Vagina (tissue), 2 donors: ENCODE measurements at places on chromosomes 1 and 21. TPM values are rescaled to one million over a fixed set of nuclear protein-coding genes. Genes with fewer than 3 reads are reported as not detected.

DNA sequence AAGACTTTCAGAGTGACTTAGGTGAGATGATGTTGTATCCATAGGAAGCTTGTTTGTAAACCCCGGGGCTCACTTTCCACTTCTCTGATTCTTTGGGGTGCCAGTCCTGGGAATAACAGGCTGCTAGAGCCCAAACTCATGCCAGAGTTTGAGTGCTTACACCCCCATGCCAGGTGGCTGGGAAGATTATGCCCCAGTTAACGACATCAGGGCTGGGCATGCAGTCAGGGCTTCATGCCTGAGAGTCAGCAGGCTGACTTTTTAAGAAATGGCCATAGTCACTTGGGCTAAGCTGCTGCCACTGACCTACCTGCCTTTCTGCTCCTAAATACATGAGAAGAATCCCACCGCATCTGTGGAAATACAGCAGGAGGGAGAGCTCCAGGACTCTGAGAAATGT, 425.6 kb upstream of the VAMP3 start:
- no peaks in the 10 kb centered on the region for H3K36me3 ChIP-seq
- no peak overlapping the region for H3K27ac ChIP-seq
- no peak overlapping the region for H3K4me3 ChIP-seq
- H3K27me3 ChIP-seq = no peaks in the 10 kb centered on the region

- no peaks in the 10 kb centered on the region for H3K36me3 ChIP-seq
- no peak for DNase-seq
- H3K27me3 ChIP-seq = no peaks in the 10 kb centered on the region
- no peak overlapping the region for H3K4me3 ChIP-seq
These were observed 106.3 kb downstream of the KCNT2 start for GRCh38 chr1:196501760-196502428.

The P3R3URF gene
- total RNA-seq = not detected

The SH2D2A gene
- total RNA-seq = 4.9 TPM

The RASAL2 gene
- total RNA-seq = 25.5 TPM

The ZNF593OS gene
- total RNA-seq = not detected

The AKNAD1 gene
- 3.9 TPM for total RNA-seq

DNA sequence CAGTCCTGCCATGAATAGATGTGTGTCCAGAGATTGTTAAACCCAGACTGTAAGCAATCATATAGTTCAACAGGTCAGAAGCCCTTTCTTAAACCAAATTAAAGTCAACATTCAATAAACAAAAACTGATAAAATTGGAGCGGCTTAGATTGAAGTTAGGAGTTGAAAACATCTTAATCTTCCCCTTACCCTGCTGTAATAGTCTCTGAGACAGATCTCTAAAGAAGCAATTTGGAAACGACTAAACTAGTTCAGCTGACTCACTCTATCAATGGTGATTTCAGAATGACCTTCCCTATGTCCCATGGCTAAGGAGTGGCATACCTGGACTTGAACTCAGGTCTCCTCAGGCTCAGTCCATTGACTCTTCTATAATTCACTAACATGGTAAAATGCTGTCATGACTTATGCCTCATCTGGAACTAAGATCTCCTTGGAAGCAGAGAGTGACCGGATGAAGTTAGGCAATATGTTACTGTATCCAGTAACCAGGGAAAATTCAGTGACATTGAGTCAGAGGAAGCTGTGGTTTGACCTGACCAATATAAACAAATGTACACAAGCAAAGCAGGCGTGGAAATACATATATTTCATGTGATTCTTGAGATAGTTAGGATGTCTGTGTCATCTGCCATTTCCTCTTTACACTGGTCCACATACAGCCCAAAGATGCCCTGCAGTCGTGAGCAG, 30.1 kb downstream of the SGIP1 start:
- H3K4me3 ChIP-seq = no peak overlapping the region
- no peak for DNase-seq
- H3K27me3 ChIP-seq = no peaks in the 10 kb centered on the region
- peaks cover 35% of the 10 kb centered on the region for H3K4me1 ChIP-seq

The DESI2 gene
- total RNA-seq = 25.5 TPM

DNA sequence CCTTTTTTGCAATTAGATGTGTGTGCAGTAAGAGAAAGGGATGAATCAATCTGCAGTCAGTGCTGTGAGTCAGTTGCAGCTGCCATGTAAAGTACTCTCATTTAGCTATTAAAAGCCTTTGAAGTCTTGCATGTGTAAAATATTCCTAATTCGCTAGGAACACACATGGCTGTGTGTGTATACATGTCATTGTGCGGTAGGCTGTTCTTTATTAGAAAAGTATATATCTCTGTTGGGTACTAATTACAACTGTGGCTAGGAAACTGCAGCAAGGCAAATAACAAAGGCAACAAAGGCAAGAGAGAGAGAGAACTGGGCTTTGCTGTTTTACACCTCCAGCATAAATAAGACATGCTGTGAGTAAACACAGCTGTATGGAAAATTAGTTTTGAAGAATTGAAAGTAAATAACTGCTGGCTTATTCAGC, 41.7 kb downstream of the EPB41 start:
- no peaks in the 10 kb centered on the region for H3K27me3 ChIP-seq
- DNase-seq = no peak
- H3K36me3 ChIP-seq = no peaks in the 10 kb centered on the region
- no peak overlapping the region for H3K27ac ChIP-seq

DNA sequence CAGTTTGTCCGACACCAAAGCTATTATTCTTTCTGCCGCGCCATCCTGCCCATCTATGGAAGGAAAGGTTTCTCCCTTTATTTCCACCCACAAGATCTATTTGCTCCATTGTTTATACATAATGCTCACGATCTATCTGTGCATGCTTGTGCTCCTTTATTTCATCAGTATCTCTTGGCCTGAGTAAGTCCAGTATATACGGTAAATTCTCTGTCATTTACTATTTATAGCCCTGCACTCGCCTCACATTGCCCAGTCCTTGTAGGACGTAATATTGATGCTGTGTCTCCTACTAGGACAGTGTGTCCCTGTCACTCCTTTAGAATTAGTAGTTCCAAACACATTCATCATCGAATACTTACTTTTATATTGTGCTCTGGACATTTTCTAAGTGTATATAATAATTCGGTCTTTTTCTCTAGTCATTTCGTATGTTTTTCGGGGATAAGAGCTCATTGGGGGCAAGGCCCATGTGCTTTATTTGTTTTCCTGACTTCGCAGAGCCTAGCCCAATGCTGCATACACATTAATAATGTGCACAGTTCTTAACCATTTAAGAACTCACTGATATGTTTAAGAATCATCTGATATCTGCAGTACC, 3.1 kb upstream of the NID1 start:
- peaks cover 13% of the 10 kb centered on the region for H3K4me1 ChIP-seq
- H3K4me3 ChIP-seq = no peak overlapping the region
- H3K27me3 ChIP-seq = no peaks in the 10 kb centered on the region
- no peaks in the 10 kb centered on the region for H3K36me3 ChIP-seq
- DNase-seq = no peak

DNA sequence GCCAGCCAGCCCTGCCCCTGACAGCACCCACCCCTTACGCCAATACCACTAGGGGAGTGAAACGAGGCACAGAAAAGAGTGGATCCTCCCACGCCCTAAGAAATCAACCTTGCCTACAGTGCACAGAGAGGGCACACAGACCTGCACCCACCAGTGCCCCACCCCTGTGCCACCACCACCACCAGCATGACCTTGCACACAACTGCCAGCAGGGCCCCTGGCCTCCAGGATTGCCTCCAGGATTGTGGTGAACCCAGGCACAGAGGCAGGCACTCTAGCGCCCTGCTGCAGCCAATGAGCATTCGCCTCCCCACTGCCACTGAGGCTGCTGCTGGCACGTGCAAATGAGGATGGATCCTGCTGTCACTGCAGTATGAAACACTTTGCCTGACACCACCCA, 23.5 kb upstream of the SGIP1 start:
- H3K4me3 ChIP-seq = no peak overlapping the region
- no peaks in the 10 kb centered on the region for H3K27me3 ChIP-seq
- H3K4me1 ChIP-seq = no peaks in the 10 kb centered on the region
- no peaks in the 10 kb centered on the region for H3K36me3 ChIP-seq
- DNase-seq = no peak

The UBASH3A gene
- total RNA-seq = 6.4 TPM

GRCh38 chr1:246860401-246860800, 71.3 kb downstream of the AHCTF1 start:
- H3K36me3 ChIP-seq = peaks cover 58% of the 10 kb centered on the region
- no peak overlapping the region for H3K27ac ChIP-seq
- no peak for DNase-seq
- H3K27me3 ChIP-seq = no peaks in the 10 kb centered on the region

GRCh38 chr1:51792864-51793263, 85.7 kb downstream of the NRDC start:
- peaks cover 69% of the 10 kb centered on the region for H3K36me3 ChIP-seq
- no peaks in the 10 kb centered on the region for H3K27me3 ChIP-seq
- no peaks in the 10 kb centered on the region for H3K4me1 ChIP-seq
- H3K27ac ChIP-seq = no peak overlapping the region
- no peak overlapping the region for H3K4me3 ChIP-seq

- H3K4me3 ChIP-seq = no peak overlapping the region
- no peak for DNase-seq
- no peaks in the 10 kb centered on the region for H3K27me3 ChIP-seq
- no peaks in the 10 kb centered on the region for H3K36me3 ChIP-seq
- no peaks in the 10 kb centered on the region for H3K4me1 ChIP-seq
These were observed 2.4 kb upstream of the PTPRC start for GRCh38 chr1:198636391-198636790.

DNA sequence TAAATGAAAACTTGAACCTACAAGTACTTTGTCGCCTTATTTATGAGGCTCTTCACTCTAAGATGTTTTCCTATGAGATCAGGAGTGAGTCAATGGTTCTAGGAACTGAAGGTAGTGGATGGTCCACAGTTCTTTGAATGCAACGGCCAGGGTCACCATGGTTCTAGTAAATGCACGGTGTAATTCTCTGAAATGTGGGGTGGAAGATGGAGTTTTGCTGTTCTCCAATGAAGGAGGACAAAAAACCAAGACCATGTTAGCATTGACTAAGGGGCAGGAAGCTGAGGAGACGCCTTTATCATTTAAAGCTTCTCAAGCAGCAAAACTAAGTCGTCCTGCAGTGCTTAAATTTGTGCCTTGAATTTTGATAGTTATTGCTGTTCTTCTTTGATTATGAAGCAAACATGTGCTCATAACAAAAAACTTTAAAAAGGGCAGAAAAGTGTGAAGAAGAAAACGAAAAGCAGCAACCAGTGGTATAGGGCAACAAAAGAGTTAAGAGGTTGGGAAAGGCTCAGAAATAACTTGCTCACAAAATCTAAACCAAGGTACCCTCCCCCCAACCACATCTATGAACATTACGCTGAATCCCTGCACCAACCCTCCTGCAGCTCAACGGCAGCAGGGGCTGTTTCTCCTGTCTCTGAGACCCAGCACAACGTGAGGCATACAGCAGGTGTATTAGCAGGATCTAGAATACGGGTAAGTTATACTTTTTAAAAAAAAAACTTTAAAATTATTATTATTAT, 85.0 kb downstream of the MRPL37 start:
- H3K4me3 ChIP-seq = no peak overlapping the region
- H3K27me3 ChIP-seq = no peaks in the 10 kb centered on the region
- H3K4me1 ChIP-seq = peaks cover 78% of the 10 kb centered on the region
- no peaks in the 10 kb centered on the region for H3K36me3 ChIP-seq
- no peak for DNase-seq
- H3K27ac ChIP-seq = no peak overlapping the region

GRCh38 chr1:36665478-36666080, 182.9 kb upstream of the CSF3R start:
- DNase-seq = no peak
- no peak overlapping the region for H3K4me3 ChIP-seq
- no peaks in the 10 kb centered on the region for H3K36me3 ChIP-seq
- no peak overlapping the region for H3K27ac ChIP-seq

The HRNR gene
- total RNA-seq = not detected

DNA sequence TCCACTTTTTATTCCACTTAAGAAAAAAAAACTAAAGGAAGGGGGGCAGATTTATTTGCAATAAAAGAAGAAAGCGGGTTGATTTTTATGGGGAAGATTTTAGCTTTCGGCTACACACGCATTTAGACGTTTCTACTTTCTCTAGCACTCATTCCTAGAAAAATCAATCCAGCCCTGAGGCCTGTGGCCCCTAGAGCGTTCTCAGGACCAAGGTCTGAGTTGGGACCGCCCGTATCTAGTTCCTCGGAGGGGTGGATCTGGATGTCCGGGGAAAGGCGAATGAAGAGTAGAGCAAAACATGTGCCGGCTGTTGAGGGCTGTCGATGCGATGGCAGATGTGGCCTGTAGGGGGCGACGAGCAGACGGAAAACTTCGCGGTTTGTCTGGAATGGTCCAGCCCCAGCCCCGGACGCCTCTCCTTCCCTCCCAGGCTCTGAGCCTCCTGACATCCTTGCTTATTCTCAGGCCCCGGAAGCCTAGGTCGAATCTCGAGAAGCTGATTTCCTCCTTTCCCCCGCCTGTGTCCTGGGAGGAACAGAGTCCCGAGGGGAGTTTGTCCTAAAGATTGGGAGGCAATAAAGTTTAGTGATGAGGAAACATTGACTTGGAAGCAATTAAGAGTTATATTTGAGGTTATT, 5.2 kb downstream of the FOXD3 start:
- H3K4me3 ChIP-seq = no peak overlapping the region
- H3K4me1 ChIP-seq = peaks cover 22% of the 10 kb centered on the region
- H3K27ac ChIP-seq = no peak overlapping the region
- DNase-seq = no peak

DNA sequence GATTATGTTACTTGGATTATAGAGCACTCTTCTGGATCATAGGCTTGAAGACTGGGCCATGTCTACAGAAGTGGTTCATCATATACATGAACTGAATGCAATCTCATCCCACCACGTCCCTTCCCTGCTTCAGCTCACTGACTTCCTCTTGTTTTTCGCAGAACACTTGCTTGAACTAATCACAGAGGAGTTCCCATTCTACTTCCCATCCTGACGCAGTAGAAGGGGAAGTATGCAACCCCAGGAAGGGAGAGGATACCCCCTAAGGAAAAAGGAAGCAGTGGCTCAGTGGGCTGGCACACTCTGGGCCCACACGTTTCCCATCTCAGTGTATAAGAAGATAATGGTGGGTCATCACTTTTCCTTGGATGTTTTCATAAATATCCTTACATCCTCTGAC, 36.2 kb downstream of the CASQ2 start:
- no peak for DNase-seq
- no peak overlapping the region for H3K27ac ChIP-seq
- H3K27me3 ChIP-seq = no peaks in the 10 kb centered on the region
- no peak overlapping the region for H3K4me3 ChIP-seq
- H3K36me3 ChIP-seq = no peaks in the 10 kb centered on the region
- H3K4me1 ChIP-seq = peaks cover 15% of the 10 kb centered on the region

The ENAH gene
- 62.4 TPM for total RNA-seq

DNA sequence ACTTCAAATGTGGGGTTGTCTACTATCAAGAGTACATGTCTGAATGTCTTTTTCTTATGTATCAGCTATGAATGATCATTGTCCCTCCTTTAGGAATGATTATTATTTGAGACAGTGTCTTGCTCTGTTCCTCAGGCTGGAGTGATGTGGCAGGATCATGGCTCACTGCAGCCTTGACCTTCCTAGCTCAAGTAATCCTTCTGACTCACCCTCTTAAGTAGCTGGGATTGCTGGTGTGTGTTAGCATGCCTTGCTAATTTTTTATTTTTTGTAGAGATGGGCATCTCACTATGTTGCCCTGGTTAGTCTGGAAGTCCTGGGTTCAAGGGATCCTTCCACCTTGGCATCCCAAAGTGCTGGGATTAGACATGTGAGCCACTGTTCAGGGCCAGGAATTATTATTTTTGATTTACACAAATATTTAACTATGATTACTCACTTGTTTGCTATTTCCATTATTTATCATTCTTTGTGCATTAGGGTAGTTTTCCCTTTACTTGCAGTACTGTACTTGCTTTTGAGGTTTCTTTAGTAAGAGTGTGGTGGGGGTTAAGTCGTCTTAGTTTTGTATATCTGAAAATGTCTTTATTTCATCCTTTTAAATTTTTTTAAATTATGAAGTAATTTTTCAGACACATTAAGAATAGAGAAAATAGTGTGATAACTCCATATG, 12.8 kb downstream of the S100A7 start:
- H3K27me3 ChIP-seq = no peaks in the 10 kb centered on the region
- no peaks in the 10 kb centered on the region for H3K36me3 ChIP-seq
- no peak overlapping the region for H3K27ac ChIP-seq

The NTMT2 gene
- not detected for total RNA-seq
